ENCODE measurements at places on chromosomes 13 and 19.

GRCh38 chr13:34719060-34719875 is 222.8 kb upstream of the NBEA start:
- DNase-seq = no peak

DNA sequence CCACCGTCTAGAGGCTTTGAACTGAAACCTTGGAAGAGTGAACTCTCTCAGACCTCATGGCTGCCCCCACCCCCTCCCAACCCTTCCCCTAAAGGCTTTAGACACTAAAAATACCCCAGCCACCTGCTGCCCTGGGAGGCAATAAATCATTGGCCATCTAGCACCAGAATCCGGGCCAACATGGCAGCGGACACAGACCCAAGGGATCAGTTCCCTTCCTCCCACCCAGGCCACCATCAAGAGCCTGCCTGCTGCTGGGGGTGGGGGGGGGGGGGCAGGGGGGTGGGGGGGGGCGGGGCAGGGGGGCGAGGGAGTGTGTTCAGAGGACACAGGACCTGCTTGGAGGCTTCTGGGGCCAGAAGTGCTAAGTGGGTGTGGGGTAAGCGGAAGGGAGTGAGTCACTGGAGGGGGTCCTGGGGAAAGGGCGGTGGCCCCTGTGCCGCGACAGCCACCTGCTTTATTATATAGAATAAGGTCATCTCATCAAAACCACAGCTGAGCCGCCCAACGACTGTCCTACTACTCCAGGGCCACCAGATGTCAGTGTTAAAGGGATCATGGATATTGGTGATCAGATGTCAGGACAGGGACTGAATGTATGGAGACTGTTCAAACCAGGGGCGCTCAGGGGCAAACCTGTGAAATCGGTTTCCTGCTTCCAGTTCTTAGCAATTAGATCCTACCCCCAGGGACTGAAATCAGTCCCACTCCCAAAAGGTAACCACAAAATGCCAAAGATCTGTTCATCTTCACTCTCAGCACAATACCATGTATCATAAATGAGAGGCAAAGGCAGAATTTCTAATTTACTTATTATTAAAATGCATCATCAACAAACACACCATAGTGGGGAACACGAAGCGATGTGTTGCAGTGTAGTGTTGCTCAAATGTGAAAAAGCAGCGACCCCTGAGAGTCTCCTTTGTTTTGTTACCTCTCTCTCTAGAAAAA is 24.3 kb downstream of the ARL11 start:
- DNase-seq = no peak

DNA sequence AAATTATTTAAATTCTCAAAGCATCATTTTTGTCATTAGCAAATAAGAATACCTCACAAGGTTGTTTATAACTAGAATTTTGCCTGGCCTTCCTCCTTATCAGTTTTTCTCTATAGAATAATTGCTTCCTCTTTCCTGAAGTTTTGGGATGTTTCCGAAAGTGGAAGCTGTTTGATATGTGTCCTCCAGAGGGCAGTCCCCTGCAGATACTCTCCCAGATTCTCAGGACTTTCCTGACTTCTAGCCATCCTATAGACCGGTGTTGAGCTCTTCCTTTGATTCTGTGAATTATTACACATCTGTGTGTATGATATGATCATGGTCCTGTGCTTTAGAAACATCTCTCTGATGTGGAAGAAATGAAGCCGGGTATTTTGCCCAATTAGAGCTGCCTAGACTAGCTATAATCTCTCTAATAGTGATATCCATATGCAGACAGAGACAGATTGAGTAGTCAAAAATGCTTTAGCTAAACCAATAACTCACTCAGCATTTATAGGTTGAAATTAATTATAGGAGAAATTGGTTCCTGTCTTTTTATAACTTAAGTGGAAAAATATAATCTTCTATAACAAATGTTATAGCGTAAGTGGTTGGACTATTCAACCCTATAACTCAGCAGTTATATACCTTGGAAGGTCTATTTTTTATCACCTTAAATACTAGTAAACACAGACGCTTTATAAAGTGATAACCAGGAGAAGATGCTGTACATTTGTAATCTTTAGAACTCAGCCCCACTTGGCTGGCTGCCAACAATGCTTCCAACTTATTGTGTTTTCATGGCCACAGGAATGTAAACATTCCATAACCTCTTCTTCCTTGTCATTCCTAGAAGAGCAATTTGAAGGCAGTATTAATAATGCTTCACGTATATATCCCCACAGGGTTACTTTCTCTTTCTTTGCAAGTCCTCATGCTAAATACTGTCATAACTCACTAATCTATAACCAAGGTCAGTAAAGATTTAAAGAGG is 201.0 kb upstream of the RXFP2 start:
- no peak for DNase-seq

DNA sequence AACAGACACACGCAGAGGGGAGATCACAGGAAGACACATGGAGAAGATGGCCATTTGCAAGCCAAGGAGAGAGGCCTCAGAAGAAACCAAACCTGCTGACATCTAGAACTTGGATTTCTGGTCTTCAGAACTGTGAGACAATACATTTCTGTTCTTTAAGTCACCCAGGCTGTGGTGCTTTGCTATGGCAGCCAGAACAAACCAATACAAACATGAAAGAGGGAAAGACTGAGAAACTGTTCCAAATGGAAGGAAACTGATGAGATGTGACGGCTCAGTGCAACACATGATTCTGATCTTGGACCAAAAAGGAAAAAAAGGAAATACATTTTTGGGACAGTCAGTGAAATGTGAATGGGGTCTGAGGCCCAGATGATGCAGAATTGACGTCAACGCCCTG is 30.2 kb upstream of the SACS start:
- no peak for DNase-seq

DNA sequence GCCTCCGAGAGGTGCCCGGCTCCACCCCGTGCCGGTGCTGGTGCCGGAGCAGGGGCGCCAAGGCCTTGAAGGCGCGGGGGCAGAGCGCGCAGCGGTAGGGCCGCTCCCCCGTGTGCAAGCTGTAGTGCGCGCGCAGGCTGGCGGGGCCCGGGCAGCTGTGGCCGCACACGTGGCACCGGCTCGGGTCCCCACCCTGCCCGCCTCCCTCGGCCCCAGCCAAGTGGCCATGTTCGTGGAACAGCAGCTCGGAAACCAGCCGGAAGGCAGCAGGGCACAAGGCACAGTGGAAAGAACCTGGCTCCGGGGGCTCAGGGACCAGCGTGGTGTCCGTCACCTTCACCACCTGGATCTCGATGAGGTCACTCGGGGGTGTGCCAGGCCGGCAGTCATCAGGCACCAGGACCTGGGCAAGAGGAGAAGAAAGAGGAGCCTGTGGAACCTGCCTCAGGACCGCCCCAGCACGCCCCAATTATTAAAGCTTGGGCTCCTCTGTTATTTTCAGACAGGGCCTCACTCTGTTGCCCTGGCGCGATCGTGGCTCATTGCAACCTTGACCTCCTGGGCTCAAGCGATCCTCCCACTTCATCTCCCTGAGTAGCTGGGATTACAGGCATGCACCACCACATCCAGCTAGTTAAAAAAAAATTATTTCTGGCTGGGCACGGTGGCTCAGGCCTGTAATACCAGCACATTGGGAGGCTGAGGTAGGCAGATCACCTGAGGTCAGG is 2.0 kb downstream of the ZNF784 start:
- no peak for DNase-seq

GRCh38 chr19:30116984-30117555 is 175.0 kb downstream of the URI1 start:
- no peak for DNase-seq
